ENCODE measurements at places on chromosomes 13 and 19. TPM values are rescaled to one million over a fixed set of nuclear protein-coding genes. Genes with fewer than 3 reads are reported as not detected.

The ZNF99 gene
- not detected for total RNA-seq

The CNFN gene
- not detected for total RNA-seq

The HTR2A gene
- 1.4 TPM for total RNA-seq

The SIGLEC14 gene
- 4.6 TPM for total RNA-seq

The KIR3DL1 gene
- not detected for total RNA-seq

The CTXN1 gene
- total RNA-seq: not detected

DNA sequence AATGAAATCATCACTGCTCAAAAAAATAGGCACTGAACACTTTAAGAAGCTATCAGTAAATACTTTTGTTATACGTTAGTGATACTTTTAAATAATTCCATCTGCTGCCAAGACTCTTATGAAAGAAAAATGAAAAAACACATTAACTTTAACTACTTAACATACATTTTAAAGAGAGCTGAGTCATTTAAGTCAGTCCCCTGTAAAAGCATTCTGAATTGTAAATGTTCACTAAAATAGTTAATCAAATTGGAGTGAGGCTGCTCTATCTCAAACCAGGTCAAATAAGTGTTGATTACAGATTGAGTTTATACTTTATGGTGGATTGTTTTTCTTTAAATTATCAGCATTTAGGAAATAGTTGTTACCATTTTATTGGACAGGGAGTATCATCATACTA lies 274.2 kb downstream of the MYO16 start:
- DNase-seq: no peak
- no peaks in the 10 kb centered on the region for H3K36me3 ChIP-seq
- no peak overlapping the region for H3K27ac ChIP-seq
- no peaks in the 10 kb centered on the region for H3K4me1 ChIP-seq
- H3K27me3 ChIP-seq: no peaks in the 10 kb centered on the region

DNA sequence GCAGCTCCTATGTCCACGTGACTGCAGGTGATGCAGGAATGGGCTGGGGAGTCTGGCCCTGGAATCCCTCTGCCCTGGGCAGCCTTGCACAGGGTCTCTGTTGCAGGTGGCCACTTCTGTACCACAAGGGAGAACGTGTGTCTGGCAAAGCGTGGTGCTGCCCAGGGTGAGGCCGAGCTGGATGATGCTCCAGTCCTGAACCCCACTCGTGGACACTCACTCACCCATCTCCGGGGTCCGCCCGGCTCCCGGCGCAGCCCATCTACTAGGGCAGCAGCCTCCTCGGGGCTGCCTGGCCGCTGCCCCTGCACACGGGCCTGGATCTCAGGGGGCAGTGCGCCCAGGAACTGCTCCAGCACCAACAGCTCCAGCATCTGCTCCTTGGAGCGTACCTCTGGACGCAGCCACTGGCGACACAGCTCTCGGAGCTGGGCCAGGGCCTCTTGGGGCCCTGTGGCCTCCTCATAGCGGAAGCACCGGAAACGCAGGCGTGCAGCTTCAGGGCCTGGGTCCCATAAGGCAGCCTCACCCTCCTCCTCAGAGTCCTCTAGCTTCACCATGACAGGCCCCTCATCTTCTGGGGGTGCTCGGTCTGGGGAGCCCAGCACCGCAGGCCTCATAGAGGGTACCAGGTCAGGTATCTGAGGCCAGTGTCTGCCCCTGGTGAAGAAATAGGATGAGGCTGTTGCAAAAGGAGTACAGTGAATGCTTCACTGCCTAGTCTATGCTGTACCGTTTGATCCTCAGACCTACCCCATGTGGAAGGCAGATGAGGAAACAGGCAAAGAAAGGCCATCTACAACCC lies 2.2 kb downstream of the MZF1 start:
- peaks cover 24% of the 10 kb centered on the region for H3K36me3 ChIP-seq
- H3K4me1 ChIP-seq: peaks cover 9% of the 10 kb centered on the region
- no peak overlapping the region for H3K4me3 ChIP-seq
- DNase-seq: no peak

GRCh38 chr19:51124729-51125128 lies at the start of gene SIGLEC9:
SIGLEC9 (plus strand) TSS chr19:51124906; CDS start chr19:51124975, 69 bp downstream.
- no peaks in the 10 kb centered on the region for H3K36me3 ChIP-seq
- DNase-seq: no peak
- peak within 1 kb of the TSS; percentile 52 for H3K27ac ChIP-seq
- no peaks in the 10 kb centered on the region for H3K27me3 ChIP-seq
- no peaks in the 10 kb centered on the region for H3K4me1 ChIP-seq
- H3K4me3 ChIP-seq: peak within 1 kb of the TSS; percentile 56

DNA sequence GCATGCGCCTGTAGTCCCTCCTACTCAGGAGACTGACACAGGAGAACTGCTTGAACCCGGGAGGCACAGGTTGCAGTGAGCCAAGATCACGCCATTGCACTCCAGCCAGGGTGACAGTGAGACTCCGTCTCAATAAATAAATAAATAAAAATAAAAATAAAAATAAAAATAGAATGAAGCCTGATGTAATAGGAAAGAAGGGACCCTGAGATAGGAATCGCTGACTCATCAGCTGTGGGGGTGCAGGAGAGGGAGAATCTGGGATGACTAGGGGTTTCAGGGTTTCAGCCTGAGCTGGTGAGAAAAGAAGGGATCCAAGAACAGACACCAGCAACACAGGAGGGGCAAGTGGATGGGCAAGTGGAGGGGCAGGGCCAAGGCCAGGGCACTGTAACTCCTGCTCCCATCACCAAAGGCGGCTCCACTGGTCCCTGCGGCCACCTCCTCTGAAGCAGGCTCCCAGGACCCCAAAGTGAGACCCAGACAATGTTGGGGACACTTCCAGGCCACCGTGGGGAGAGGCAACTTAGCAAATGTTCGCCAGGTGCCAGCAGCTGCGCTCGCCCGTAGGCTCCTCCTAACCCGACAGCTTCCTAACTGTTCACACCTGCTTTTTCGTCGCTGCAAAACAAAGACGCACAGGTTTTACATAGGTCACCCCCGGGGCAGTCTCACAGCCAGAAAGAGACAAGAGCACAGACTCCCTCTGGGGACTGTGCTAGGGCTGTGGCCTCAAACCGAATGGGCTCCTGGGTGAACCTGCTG lies 1.2 kb downstream of the HAUS8 start:
- H3K27me3 ChIP-seq: no peaks in the 10 kb centered on the region
- no peak overlapping the region for H3K27ac ChIP-seq
- H3K4me1 ChIP-seq: peaks cover 29% of the 10 kb centered on the region
- no peak for DNase-seq
- no peaks in the 10 kb centered on the region for H3K36me3 ChIP-seq

DNA sequence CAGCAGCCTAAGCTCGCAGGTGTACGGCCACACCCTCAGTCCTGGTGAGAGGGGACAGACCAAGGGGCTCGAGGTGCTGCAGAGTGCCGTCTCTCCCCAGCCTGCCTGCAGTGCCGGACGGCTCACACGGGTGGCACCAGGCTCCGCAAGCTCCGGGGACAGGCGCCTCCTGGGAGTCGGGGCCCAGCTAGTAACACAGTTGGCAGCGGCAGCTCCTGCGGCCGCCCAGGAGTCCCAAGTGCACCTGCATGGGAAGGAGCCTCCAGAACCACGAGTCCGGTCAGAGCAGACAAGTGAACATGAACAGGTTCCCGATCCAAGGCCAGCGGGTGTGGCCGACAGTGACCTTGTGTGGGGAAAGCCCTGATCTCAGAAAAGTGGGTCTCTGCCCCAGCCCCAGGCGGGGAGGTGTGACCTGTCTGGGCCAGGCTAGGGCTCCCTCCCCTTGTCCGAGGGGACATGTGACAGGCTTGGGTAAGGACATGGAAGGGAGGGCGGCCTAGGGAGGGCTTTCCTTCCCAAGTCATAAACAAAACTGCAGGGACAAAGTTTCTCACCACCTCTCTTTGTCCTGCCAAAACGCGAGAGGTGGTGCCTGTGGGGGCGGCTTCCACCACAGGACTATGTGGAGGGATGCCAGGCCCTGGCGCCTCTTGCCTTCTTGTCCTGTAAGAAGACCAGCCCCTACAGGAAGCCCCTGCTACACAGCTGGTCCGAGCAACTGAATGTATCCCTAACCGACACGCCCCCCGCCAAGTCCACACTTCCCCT lies 46.5 kb downstream of the MLLT1 start:
- H3K4me3 ChIP-seq: peak overlapping the region; percentile 34
- H3K27ac ChIP-seq: no peak overlapping the region

DNA sequence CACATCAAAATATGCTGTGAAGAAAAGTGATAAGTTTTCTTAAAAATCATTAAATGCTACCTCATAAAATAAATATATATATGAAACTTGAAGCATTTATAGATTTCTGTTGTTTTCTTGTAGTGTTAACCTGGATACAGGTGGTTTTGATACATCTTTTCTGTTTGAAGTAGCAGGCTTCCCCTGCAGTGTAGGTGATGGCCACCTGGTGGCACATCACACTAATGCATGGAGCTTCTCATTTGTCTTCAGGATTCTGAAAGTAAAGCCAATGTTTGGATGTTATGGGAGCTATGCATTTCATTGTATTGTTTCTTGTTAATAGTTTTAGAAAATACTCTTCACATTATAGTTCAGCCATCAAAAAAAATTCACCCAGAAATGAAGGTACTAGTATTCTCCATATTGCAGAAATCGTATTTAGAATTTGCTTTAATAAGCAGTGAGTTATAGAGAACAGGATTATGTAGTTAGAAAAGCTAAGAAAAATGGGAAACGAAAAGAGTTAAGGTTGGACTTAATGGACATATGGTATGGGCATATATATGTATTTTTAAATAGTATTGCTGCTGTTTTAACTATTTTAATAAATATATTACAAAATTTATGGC lies 18.7 kb downstream of the GPR180 start:
- H3K4me1 ChIP-seq: no peaks in the 10 kb centered on the region
- no peak for DNase-seq
- no peak overlapping the region for H3K27ac ChIP-seq
- H3K27me3 ChIP-seq: no peaks in the 10 kb centered on the region

DNA sequence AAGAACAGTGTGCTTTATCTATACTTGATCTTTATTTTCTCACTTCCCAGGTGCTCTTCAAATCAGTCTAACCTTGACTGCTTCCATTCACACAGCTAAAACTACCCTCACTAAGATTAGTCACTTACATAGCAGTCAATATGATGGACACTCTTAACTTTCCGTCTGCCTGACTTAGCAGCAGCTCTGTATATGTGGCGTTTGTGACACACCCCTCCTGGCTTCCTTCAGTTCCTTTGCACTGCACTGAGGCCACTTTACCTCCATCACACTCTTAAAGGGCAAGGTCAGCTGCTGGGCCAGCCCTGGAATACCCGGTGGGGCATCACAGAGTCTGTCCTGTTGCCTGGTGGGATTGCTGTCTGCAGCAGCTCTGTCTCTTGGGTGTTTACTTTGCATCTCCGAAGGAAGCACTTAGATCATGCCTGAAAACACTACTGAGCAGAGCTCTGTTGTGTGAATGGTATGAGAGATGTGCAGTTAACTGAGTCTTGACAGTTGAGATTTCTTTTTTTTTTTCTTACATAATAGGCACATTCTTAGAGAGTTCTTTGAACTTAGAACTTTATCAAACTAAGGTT lies 35.6 kb upstream of the IL17D start:
- H3K27ac ChIP-seq: no peak overlapping the region
- H3K4me3 ChIP-seq: no peak overlapping the region
- H3K36me3 ChIP-seq: peaks cover 4% of the 10 kb centered on the region
- H3K27me3 ChIP-seq: no peaks in the 10 kb centered on the region
- H3K4me1 ChIP-seq: no peaks in the 10 kb centered on the region

- H3K27ac ChIP-seq: no peak overlapping the region
- H3K4me3 ChIP-seq: no peak overlapping the region
- no peaks in the 10 kb centered on the region for H3K36me3 ChIP-seq
- no peak for DNase-seq
- H3K4me1 ChIP-seq: no peaks in the 10 kb centered on the region
Observed at GRCh38 chr13:69921156-69921555, 186.5 kb upstream of the ATXN8OS start.

DNA sequence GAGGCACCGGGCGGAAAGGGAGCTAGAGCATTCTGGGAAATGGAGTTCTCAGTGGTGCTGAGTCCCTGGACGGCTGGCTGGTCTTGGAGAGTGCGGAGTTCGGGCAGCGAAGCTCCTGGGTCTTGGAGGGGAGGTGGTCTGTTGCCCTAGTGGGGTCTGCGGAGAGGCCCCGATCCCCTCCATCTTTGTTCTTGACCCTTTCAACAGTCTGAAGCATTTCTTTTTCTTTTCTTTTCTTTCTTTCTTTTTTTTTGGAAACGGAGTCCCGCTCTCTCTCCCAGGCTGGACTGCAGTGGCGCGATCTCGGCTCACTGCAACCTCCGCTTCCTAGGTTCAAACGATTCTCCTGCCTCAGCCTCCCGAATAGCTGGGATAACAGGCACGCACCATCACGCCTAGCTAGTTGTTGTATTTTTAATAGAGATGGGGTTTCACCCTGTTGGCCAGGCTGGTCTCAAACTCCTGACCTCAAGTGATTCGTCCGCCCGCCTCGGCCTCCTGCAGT lies 440 bp upstream of the SYMPK start:
- peaks cover 5% of the 10 kb centered on the region for H3K36me3 ChIP-seq
- no peak overlapping the region for H3K27ac ChIP-seq
- H3K4me1 ChIP-seq: peaks cover 30% of the 10 kb centered on the region
- DNase-seq: no peak

DNA sequence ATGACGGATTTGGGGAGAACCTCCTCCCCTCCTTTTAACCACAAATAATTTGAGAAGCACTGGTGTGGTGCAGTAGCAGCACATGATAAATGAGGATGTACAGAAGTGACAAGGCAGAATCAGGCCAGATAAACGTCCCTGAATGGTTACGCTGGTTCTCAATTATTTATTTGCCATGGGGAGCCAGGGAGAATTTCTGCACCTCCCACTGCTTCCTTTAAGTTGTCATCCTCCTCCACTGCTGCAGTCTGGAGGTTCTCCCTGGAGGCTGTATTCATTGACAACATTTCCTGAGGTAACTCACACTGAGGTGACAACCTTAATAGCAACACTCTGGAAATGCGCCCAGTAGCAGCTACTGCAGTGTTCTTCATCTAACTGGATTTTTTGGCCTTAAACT lies 308.9 kb upstream of the SLITRK1 start:
- H3K4me1 ChIP-seq: no peaks in the 10 kb centered on the region
- H3K27ac ChIP-seq: no peak overlapping the region
- no peak for DNase-seq

Data from thoracic aorta (tissue), 2 donors.